ENCODE measurements at places on chromosomes 2 and 18.

GRCh38 chr2:157744571-157745076 is 116.0 kb upstream of the ACVR1C start:
- DNase-seq = no peak

DNA sequence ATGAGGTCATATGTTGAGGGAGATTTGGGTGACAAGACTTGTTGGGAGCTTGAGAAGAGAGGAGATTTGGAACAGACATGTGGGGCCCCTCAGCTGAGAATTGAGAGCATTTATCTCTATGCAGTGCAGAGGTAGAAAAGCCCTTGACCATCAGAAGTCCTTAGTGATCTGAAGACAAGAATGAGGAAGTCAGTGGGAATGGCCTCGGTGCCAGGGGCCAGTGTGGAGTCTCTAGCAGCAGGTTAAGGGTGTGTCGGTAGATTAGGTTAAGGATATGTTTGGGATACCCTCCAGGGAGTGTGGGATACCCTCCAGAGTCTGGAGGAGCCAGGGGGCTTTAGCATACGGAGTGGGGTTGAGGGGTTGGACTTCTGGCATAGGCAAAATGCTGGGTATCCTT is 41.6 kb downstream of the FBXO48 start:
- no peak for DNase-seq

DNA sequence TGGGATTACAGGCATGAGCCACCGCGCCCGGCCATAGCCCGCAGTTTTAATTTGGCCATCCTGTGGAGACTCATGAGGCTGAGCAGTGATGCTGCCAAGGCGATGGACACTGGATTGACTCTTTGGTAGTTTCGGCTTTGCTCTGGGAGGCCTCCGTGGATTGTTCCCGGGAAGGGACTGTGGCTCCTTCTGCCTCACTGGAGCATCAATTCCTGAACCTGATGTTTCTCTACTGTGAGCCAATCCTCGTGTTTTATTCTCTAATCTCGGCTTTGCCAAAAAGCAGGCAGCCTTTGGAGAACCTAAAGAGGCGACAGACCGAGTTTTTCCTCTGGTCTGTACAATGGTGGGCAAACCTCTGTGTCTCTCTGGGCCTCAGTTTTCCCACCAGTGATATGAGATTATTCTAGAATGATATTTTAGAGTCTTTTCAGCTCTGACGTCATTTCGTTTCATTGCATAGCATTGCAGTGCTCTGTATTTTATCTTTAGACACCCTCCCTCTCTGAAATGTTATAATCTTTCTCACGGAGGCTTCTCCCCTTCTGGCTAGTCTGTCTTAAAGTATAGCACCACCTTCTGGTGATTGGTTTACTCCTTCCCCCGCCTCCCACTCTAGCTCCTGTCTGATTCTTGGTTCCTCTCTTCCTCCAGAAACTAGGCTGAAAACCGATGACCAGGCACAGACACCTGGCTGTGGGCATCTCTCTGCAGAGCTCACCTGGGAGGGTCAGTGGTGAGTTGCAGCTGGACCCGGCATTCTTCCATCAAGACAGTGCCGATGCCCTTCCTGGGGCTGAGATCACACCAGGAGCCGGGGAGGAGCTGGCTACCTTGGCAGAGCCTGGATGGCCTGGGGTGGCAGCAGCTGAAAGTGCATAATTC is 341.3 kb downstream of the MYCN start:
- no peak for DNase-seq

- DNase-seq = no peak
These were observed 331.5 kb downstream of the HRH4 start for GRCh38 chr18:24791751-24792545.

- no peak for DNase-seq
These were observed 95.7 kb downstream of the RND3 start for GRCh38 chr2:150391779-150392178.

- no peak for DNase-seq
These were observed 39.1 kb downstream of the NFATC1 start for GRCh38 chr18:79434607-79435401.

GRCh38 chr18:10197097-10197496 is 257.3 kb upstream of the APCDD1 start:
- no peak for DNase-seq

DNA sequence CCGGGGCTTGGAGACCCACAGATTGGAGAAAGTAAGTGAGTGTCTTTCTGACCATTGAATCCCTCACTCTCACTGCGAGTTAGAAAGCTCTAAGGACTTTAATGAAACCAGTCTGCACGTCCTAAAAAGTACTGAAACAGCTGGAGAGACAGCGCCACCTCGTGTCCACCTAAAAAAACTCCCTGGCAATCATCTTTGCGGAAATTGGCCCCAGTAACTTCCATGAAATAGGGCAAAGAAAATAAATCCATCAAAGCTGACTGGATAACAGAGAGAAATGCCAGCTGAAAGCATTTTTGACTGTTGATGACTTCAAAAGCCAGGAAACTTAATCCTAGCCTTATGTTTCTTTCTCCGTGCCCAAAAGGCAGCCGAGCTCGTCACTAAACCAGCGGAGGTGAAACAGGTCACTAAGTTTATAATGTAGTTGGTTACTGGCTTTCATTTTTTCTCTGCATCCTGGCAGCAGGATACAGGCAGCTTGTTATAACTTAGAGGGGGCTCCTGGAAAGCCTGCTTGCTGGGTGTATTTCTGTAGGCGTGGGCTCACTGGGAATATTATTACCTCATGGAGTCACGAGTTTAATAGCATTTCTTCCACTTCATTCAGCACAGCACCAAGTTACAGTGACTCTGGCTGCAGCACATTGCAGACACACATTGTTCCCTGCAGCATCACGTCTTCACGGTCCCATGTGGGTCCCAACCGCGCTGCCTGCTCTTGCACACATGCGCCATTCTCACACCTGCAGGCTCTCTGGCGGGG is 266.5 kb downstream of the HRH4 start:
- peak; percentile 52 for DNase-seq

DNA sequence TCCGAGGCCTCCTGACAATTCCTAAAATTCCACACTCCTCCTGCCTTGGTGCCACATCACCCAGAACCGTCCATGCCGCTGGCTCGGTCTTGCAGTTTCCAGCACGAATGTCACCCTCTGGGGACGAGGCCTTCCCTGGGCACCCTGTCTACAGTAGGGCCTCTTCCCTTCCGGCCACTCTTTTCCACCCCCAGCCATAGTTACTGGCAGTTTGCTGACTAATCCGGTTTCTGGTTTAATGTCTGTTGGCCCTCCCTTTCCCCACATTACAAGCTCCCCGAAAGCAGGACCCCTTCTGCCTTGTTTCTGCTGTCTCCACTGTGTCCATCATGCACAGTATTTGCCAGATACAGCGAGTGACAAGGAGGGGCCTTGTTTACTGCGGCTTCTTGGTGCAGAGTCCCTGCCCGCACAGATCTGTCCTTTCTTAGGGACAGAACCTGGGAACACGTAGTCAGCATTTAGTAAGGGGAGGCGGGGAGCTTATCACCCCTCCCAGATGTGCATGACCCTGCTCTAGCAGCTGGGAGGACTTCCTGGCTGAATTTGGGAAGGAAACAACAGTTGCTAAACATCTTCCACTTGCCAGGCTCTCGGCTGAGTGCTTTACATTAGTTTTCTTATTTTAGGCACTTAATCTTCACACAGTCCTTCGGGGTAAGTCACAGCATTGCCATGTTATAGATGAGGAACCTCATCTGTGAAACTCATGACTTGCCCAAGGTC is 23.6 kb upstream of the CATIP start:
- DNase-seq = no peak

- DNase-seq = peak; percentile 2
These were observed 150.6 kb upstream of the DOCK10 start for GRCh38 chr2:225192869-225193268.

GRCh38 chr2:106882673-106883072 is 3.3 kb downstream of the ST6GAL2 start:
- no peak for DNase-seq
